Mucosa of descending colon (tissue), 3 donors: ENCODE measurements at places on chromosomes 1 and 21. TPM values are rescaled to one million over a fixed set of nuclear protein-coding genes. Genes with fewer than 3 reads are reported as not detected.

Gene CCDC24
- 16.9 TPM for total RNA-seq

Gene ADGRL4
- 1.7 TPM for total RNA-seq

Gene ERG
- total RNA-seq = 4.3 TPM

Gene ALG14
- 5.9 TPM for total RNA-seq

Gene CFHR1
- total RNA-seq = not detected

- DNase-seq = no peak
Observed at GRCh38 chr1:158020886-158021620, 27.6 kb downstream of the KIRREL1 start.

DNA sequence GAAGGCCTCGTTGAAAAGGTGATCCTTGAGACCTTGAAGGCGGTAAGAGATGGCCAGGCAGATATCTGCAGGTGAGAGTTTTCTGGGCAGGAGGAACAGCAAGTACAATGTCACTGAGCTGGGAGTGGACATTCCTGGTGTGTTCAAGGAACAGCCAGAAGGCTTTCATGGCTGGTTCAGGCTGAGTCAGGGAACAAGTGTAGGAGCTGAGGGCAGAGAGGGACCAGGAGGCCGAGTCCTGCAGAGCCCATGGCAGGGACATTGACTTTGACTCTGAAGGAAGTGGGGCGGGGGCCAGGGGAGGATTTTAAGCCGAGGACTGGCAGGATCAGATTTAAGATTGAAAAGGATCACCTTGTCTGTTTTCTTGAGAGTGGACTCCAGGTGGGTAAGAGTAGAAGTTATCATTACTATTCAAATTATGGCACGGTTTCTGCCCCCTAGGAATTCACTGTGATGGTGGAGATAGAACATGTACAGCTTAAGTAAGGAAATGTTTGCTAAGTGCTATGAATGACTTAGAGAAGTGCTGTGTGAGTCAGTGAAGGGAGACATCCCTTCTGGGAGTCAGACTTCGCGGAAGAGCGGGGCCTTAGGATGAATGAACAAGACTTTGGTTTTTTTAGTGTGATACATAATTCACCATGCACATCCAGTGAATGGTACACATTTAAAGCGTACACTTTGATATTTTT lies 202.3 kb downstream of the KIF26B start:
- DNase-seq = no peak

DNA sequence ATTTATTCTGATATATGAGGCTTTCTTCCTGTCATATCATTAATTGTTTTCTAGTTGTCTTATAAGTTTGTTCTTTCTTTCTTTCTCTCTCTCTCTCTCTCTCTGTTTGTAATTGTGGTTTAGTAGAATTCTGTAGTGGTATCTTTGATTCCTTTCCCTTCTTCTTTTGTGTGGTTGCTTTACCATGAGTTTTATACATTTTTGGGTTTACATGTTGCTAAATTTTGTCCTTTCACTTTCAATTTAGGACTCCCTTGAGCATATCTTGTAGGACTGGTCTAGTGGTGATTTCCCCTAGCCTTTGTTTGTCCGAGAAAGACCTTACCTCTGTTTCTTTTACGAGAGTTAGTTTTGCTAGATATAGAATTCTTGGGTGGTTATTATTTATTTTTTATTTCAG lies 162.3 kb upstream of the CHRM3 start:
- DNase-seq = no peak
